Small intestine (tissue), 16 donors: ENCODE measurements at places on chromosomes 5 and 9. TPM values are rescaled to one million over a fixed set of nuclear protein-coding genes. Genes with fewer than 3 reads are reported as not detected.

GRCh38 chr5:117195076-117195475, 620.5 kb upstream of the SEMA6A start:
- H3K4me3 ChIP-seq, result no peak overlapping the region
- DNase-seq, result no peak
- H3K27ac ChIP-seq, result no peak overlapping the region
- H3K27me3 ChIP-seq, result no peaks in the 10 kb centered on the region
- no peaks in the 10 kb centered on the region for H3K36me3 ChIP-seq
- no peaks in the 10 kb centered on the region for H3K4me1 ChIP-seq

GRCh38 chr9:21831841-21832509, 29.5 kb downstream of the MTAP start:
- no peaks in the 10 kb centered on the region for H3K4me1 ChIP-seq
- no peak for DNase-seq
- H3K27me3 ChIP-seq, result no peaks in the 10 kb centered on the region
- H3K36me3 ChIP-seq, result peaks cover 2% of the 10 kb centered on the region
- no peak overlapping the region for H3K4me3 ChIP-seq
- H3K27ac ChIP-seq, result no peak overlapping the region

GRCh38 chr9:35385042-35385441, 104.9 kb upstream of the RUSC2 start:
- H3K36me3 ChIP-seq, result peaks cover 42% of the 10 kb centered on the region
- DNase-seq, result no peak
- no peak overlapping the region for H3K27ac ChIP-seq
- H3K4me1 ChIP-seq, result no peaks in the 10 kb centered on the region
- H3K4me3 ChIP-seq, result no peak overlapping the region

DNA sequence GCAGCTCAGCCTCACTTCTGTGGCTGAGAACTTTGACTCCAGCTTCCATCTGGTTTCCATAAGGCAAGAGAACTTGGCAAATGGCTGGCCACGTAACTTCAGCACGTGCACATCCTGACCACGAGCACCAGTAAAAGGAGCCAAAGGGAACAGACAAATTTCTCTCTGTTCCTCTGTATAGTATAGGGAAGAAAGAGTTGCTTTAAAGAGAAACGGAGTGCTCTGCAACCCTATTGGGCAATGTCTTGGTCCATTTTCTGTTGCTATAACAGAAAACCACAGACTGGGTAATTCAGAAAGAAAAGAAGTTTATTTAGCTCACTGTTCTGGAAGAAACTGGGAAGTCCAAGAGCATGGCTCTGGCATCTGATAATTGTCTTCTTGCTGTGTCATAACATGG, 558.7 kb downstream of the ACTL7B start:
- no peaks in the 10 kb centered on the region for H3K36me3 ChIP-seq
- H3K4me3 ChIP-seq, result no peak overlapping the region
- no peaks in the 10 kb centered on the region for H3K27me3 ChIP-seq
- H3K4me1 ChIP-seq, result no peaks in the 10 kb centered on the region
- H3K27ac ChIP-seq, result no peak overlapping the region

GRCh38 chr5:123964884-123965283, 452.9 kb downstream of the CSNK1G3 start:
- H3K27ac ChIP-seq, result no peak overlapping the region
- no peak overlapping the region for H3K4me3 ChIP-seq
- DNase-seq, result no peak
- H3K4me1 ChIP-seq, result no peaks in the 10 kb centered on the region
- H3K36me3 ChIP-seq, result no peaks in the 10 kb centered on the region

GRCh38 chr5:116379306-116379705, 195.3 kb downstream of the SEMA6A start:
- H3K27ac ChIP-seq, result no peak overlapping the region
- no peaks in the 10 kb centered on the region for H3K36me3 ChIP-seq
- no peak for DNase-seq
- H3K4me3 ChIP-seq, result no peak overlapping the region
- H3K4me1 ChIP-seq, result no peaks in the 10 kb centered on the region

- H3K27me3 ChIP-seq, result no peaks in the 10 kb centered on the region
- no peak for DNase-seq
- H3K4me1 ChIP-seq, result no peaks in the 10 kb centered on the region
Measured at GRCh38 chr9:69453746-69454145, 128.7 kb downstream of the ENTREP1 start.

The NIM1K gene
- not detected for polyA plus RNA-seq

The EQTN gene
- polyA plus RNA-seq, result 0.10 TPM

The CBY3 gene
- polyA plus RNA-seq, result 1.0 TPM
